ENCODE measurements at places on chromosomes 7 and 10. TPM values are rescaled to one million over a fixed set of nuclear protein-coding genes. Genes with fewer than 3 reads are reported as not detected.

Gene OR6B1
- not detected for total RNA-seq

Gene MYOZ1
- total RNA-seq: not detected

Gene MYL10
- not detected for total RNA-seq

Gene SFTPD
- total RNA-seq: 0.31 TPM

Gene PRKAG2
- 45.6 TPM for total RNA-seq

Gene AOAH
- total RNA-seq: 0.15 TPM

Gene H2BK1
- not detected for total RNA-seq

Gene NXPH1
- total RNA-seq: not detected

Gene DRGX
- 0.08 TPM for total RNA-seq

Gene ANXA8L1
- 127 TPM for total RNA-seq

Gene UCN3
- not detected for total RNA-seq

Gene C10orf67
- total RNA-seq: not detected

Gene ABCC2
- 137 TPM for total RNA-seq

Gene DMBT1
- 0.17 TPM for total RNA-seq

Gene ACTR3C
- total RNA-seq: not detected

Gene ZNF716
- not detected for total RNA-seq

Gene SFMBT2
- 9.7 TPM for total RNA-seq

Gene PPP1R3C
- total RNA-seq: 28.3 TPM

Gene FKBP9
- 84.9 TPM for total RNA-seq

Gene JMJD1C
- 18.6 TPM for total RNA-seq

Gene GGCT
- total RNA-seq: 75.3 TPM

Gene GJD4
- total RNA-seq: not detected

Gene NUTM2D
- 1.2 TPM for total RNA-seq

Gene NPFFR1
- total RNA-seq: not detected

Gene INMT
- total RNA-seq: not detected

Gene DYDC2
- total RNA-seq: not detected

Gene ANLN
- total RNA-seq: 67.6 TPM

Measured in A549 treated with Hydrocortisone at 1 μM for 4 hours (cell line).